ENCODE measurements at places on chromosomes 11 and 22. TPM values are rescaled to one million over a fixed set of nuclear protein-coding genes. Genes with fewer than 3 reads are reported as not detected.

The ZNF280B gene
- total RNA-seq, result 3.5 TPM

The SCARF2 gene
- 0.86 TPM for total RNA-seq

The TRIM29 gene
- not detected for total RNA-seq

The PTDSS2 gene
- total RNA-seq, result 29.0 TPM

The MMP8 gene
- total RNA-seq, result not detected
